ENCODE measurements at places on chromosomes 13 and 19.

DNA sequence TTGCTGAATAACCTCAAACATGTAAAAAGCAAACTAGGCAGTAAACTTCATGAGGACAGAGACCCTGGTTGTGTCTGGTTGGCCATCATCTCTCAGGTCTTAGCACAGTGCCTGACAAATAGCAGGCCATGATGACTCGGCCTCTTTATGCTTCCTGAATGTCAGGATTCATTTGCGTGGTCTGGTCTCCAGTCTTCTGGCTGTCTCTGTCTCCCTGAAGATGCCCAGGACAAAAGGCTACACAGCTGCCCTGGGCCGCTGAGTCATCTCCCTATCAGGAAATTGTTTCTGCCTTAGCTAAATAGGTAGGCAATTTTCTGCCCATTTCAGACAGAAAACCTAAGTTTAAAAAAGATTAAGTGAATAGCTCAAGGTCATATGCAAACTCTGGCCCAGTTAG is 84.1 kb upstream of the FNDC3A start:
- no peak for DNase-seq

DNA sequence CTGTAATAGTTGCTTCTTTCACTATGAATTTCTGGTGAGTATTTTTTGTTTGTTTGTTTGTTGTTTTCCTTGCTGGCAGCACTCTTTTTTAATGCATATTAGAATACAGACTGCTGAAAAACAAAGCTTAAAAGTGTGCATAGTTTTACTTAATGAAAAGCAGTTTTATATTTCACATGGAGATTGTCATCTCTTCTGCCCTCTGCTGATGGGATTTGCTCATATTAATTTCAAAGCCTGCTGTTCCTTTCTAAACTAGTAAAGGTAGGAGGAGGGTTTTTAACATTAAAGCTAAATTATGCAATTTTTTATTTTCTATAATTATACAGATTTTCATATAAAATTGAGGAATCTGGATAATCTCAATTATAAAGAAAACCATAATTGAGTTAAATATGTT is 692.6 kb upstream of the SLITRK1 start:
- no peak for DNase-seq

DNA sequence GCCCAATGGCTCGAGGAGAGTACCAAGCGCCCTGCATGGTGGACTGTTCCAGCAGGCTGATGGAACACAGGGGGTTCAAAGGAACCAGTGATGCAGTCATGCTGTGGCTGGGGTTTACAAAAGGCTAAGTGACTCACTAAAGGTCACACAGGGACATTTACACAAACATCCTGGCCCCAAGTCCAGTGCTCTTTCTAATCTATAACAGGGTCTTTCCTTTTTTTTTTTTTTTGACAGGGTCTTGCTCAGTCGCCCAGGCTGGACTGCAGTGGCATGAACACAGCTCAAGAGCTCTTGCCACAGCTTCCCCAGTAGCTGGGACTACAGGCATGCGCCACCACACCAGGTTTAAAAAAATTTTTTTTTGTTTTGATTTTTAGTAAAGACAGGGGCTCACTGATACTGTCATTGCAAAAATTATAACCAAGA is 2.8 kb upstream of the SLC25A15 start:
- no peak for DNase-seq

DNA sequence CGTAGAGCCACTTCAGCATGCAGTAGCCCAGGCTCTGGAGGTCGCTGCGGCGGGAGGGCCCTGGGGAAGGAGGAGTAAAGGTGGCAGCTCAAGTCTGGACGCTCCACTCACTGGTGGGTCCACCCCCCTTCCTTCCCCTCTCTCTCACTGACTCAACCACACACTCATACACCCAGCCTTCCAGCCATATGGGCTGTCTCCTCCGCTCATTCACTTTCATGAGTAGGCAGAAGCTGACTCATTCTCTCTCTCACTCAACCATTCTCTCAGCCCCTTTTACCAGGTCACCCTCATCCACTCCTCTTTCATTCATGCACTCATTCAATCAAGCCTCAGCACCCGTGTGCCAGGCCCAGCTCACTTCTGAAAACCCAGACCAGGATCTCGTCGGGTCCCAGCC is 27.5 kb upstream of the SIGLEC11 start:
- DNase-seq = no peak

DNA sequence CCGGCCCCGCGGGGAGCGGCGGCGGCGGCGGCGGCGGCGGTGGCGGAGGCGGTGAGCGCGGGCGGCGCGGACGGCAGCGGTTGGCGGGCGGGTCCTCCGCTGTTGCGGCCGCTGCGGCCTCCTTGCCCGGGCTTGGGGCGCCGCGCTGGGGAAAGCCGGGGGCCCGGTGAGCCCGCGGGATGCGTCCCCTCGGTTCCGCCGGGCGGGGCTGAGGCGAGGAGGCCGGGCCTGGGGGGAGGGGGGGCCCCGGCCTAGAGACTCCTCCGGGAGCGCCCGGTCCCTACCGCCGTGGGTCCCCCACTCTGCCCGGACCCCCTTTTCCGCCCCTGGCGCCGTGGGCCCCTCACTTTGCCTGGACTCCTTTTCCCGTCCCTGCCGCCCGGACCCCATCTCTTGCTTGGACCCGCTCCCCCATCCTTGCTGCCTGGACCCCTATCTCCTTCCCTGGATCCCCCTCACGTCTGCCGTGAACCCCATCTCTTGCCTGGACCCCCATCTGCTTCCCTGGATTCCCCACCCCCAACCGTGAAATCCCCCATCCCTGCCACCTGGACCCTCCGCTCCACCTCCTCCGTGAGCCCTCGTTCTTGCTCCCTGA is 28.6 kb upstream of the NDUFS7 start:
- DNase-seq = no peak

- DNase-seq = no peak
Observed at GRCh38 chr13:98512774-98513665, 63.9 kb downstream of the STK24 start.

GRCh38 chr13:108925070-108925469 is 295.7 kb downstream of the MYO16 start:
- no peak for DNase-seq

- no peak for DNase-seq
Observed at GRCh38 chr13:29909975-29910674, 59.7 kb upstream of the UBL3 start.

DNA sequence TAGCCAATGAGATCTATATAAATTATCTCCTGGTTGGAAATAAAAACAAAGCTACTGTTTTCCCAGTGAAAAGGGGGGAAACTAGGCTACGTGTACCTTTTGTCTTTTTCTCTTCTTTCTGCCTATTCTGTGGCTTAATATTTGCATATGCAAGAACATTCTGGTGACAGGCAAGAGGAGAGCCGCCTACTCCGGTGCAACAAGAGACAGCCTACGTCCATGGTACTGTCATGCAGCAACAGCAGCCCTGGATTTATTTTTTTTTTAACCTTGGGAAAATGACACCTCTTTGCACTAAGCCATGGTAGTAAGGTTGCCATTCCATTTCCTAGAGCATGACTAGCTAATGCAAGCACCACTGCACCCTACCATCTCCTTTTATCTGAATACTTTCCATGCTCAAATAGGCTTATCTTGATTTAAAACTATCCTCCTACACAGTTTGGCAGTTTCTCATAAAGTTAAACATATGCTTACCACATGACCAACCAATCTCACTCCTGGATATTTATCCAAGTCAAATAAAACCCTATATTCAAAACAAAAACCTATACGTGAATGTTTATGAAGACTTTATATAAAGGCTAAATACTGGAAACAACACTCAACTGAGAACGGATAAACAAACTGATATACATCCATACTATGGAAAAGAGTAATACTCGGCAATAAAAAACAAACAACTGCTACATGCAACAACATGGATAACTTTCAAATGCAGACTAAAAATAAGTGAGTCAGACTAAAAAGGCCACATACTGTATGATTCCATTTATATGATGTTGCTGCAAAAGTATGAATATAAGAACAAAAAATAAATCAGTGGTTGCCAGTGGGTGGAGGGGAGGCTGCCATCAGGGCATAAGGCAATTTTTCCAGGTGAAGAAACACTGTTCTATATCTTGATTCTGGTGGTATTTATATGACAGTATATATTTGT is 17.3 kb downstream of the NUFIP1 start:
- DNase-seq = no peak

DNA sequence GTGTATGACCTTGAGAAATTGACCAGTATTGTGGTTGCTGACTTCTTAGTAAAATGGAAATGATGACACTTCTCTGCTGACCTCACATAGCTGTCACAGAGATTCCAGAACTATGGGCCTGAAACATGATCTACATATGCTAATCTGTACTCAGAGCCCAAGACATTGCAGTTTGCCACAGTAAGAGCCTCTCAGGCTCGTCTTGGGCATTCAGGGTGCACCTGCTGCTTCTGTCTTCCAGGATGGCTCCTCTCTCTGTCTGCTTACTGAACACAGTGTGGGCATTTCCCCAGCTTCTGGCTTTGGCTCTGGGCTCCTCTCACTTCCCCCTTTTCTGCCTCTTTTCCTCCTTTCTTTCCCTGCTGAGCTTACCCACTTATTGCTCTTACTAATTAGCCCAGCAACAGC is 22.3 kb upstream of the SLC46A3 start:
- DNase-seq = no peak

DNA sequence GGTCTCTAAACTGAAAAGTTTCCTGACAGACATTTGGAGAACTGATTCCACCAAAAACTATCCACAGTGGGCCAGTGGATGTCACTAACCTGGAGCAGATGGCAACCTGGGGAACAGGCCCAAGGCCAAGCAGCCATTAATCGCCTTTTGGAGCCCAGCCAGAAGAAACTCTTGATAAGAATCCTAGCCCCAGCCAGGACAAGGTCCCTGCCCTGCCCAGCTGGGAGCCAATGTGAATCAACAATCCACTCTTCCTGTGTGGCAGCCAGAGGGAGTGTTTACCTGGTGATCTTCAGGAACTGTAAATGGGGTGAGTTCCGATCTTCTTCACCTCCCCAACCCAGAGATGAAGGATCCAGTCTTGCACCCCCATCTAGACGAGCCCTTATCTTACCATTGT is 14.5 kb upstream of the IGSF23 start:
- no peak for DNase-seq

- no peak for DNase-seq
Observed at GRCh38 chr13:20848944-20849343, 53.6 kb downstream of the XPO4 start.

GRCh38 chr13:64488731-64489130 is 2741.4 kb downstream of the PCDH9 start:
- no peak for DNase-seq

GRCh38 chr19:41310033-41310831 is at the start of gene CCDC97:
TSS of gene CCDC97 (plus strand) at chr19:41310172. CDS start at chr19:41310311, 139 bp downstream.
- DNase-seq = peak; percentile 89

DNA sequence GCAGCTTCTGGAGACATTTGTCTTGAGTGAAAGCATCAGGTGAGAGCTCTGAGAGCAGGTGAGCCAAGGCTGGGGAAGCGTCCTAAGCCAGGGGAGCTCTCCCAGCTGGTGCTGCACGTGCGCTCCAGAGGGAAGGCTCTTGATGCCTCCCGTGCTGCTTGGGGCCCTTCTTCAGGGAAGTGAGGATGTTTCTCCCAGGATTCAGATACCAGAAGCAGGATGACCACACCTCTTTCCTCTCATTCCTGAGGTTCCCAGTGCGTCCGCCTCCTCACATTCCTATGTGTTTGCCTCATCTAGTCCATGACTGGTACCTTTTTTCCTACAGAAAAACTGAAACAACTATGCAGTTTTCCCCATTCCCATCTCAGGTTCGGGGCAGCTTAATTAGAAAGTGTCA is 231.0 kb upstream of the IRS2 start:
- no peak for DNase-seq

GRCh38 chr19:33414667-33415605 is 41.4 kb downstream of the CEBPG start:
- peak; percentile 76 for DNase-seq

DNA sequence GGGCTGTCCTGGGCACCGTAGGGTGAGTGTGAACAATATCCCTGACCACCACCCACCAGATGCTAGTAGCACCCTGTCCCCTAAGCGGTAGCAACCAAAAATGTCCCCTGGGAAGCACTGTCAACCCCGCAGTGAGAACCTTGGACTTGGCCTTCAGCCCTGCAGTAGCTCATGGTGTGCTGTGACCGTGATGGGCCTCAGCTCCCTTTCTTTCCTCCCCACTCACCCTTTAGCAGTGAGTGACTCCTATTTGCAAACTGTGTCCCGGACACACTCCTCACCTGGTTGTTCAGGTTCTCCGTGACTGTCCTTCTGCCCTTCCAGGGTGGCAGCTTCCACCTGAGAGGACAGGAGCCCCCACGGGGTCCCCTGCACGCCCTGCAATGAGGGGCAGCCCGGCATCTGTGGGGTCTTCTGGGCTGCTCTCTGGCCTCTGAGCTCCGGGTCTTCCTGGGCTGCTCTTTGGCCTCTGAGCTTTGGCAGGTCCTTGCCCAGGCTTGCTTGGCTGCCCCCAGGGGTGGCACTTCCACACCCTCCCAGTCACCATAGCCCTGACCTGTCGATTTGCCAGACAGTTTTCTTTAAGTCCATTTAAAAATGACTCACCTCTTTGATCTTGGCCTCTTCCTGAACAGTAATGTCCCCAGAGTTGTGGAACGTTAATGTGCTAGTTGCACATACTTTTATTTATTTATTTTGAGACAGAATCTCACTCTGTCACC is 3.8 kb downstream of the KDM4B start:
- no peak for DNase-seq

DNA sequence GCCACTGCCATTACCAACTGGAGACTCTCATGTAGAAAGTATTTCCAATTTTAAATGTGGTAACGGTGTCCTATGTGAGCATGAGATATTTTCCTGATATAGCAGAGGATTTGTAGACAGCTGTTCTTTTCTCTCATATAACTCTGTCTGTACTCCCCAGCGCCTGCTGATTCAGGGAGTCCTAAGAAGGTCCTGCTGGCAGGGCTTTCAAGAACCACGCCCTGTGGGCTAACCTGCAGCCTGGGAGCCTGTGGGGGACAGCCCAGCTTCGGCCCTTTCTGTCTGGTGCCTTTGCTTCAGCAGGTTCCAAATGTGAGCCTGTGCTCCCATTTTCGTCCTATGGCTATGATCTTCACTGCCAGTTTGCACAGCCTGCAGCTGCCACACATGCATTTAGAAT is 316.8 kb downstream of the ATP8A2 start:
- DNase-seq = no peak

GRCh38 chr19:40360708-40361241 is 12.3 kb downstream of the PLD3 start:
- DNase-seq = no peak

GRCh38 chr13:72125561-72125960 is 258.6 kb upstream of the DACH1 start:
- DNase-seq = no peak

- DNase-seq = no peak
Observed at GRCh38 chr19:29620931-29621351, 14.9 kb downstream of the POP4 start.

GRCh38 chr19:3229888-3230496 is 5.5 kb downstream of the CELF5 start:
- DNase-seq = no peak

GRCh38 chr13:96422002-96422401 is 332.1 kb downstream of the HS6ST3 start:
- no peak for DNase-seq

DNA sequence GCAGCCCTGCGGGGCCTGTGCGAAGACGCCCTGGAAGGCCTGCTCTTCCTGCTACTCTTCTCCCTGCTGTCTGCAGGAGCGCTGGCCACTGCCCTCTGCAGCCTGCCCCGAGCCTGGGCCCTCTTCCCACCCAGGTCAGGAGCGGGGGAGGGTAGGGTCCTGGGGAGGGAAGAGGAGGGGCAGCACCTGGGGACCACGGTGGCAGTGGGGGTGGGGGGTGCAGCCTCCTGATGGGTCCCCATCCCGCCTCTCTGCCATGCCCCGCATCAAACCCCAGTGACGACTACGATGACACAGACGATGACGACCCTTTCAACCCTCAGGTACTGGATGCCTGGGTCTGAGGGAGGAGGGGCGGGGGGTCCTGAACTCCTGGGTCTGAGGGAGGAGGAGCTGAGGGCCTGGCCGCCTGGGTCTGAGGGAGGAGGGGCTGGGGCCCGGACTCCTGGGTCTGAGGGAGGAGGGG is 13.4 kb upstream of the LENG8 start:
- DNase-seq = no peak

Measured in dorsolateral prefrontal cortex (tissue), 122 donors.